Stomach (tissue), 19 donors: ENCODE measurements at places on chromosomes 1 and 21. TPM values are rescaled to one million over a fixed set of nuclear protein-coding genes. Genes with fewer than 3 reads are reported as not detected.

DCST1 gene
- total RNA-seq, result not detected

AIRE gene
- total RNA-seq, result 0.18 TPM

SPATA1 gene
- 1.3 TPM for total RNA-seq

TLR5 gene
- 25.9 TPM for total RNA-seq

DEPDC1 gene
- 0.29 TPM for total RNA-seq

KMO gene
- total RNA-seq, result not detected

ACKR1 gene
- total RNA-seq, result 4.3 TPM

ARMH1 gene
- not detected for total RNA-seq

VSIG8 gene
- total RNA-seq, result not detected

SLAMF6 gene
- 2.8 TPM for total RNA-seq

KLF17 gene
- not detected for total RNA-seq
